Stimulated activated CD4-positive, alpha-beta T cell treated with anti-CD3 and anti-CD28 coated beads, Interleukin-1b, Interleukin-23, amount 100 ng/mL, for 1 hour (primary cell): ENCODE measurements at places on chromosomes 7 and 10.

GRCh38 chr10:37381271-37381670 lies 255.9 kb downstream of the ANKRD30A start:
- DNase-seq: no peak

DNA sequence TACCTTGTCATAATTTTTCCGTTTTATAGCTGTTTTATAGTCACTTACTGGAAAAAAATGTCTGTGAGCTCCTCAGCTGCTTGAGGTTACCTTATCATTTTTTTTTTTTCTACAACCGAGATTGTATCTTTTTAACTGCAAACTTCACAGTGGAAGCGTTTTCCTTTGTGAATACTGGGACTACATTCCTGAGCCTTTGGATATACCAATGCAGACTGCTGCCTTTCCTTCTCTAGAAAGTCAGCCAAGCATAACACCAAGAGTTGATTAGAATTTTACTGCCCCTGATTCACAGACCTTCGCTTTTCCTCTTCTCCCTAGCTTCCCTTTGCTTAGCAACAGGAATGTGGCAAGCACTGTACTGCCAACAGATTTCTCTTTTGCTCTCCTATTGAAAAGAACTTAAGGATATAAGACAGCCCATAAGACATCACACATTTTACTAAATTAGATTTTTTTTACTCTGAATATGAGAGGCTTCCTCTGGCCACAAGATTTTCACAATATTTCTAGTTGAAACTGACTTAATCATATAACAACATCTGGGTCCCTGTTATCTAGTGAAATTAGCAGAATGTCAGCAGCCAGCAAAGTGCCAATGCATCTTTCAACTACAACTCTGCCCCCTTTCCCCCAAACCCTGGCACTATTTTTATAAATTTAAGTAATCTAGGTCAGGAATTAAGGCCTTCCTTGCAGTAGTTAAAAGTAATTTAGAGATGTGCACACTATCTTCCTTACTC lies 170.6 kb downstream of the PRKG1 start:
- DNase-seq: no peak

- DNase-seq: no peak
Measured at GRCh38 chr7:101564778-101565211, 64.3 kb downstream of the MYL10 start.

GRCh38 chr10:43623351-43623750 lies 17.1 kb downstream of the ZNF485 start:
- DNase-seq: no peak

DNA sequence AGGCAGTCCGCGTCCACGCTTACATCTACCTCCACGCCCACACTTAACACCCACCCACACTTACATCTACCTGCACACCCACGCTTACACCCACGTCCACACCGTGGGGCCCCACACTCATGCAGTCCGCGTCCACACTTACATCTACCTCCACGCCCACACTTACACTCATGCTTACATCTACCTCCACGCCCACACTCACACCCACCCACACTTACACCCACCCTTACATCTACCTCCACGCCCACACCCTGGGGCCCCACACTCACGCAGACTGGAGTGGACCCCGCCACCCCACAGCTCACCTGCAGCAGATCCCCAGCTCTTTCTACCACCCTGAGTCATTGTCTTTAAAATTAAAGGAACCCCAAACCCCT lies 32.4 kb upstream of the PWWP2B start:
- no peak for DNase-seq

GRCh38 chr10:15245530-15245929 lies 77.0 kb upstream of the NMT2 start:
- no peak for DNase-seq

DNA sequence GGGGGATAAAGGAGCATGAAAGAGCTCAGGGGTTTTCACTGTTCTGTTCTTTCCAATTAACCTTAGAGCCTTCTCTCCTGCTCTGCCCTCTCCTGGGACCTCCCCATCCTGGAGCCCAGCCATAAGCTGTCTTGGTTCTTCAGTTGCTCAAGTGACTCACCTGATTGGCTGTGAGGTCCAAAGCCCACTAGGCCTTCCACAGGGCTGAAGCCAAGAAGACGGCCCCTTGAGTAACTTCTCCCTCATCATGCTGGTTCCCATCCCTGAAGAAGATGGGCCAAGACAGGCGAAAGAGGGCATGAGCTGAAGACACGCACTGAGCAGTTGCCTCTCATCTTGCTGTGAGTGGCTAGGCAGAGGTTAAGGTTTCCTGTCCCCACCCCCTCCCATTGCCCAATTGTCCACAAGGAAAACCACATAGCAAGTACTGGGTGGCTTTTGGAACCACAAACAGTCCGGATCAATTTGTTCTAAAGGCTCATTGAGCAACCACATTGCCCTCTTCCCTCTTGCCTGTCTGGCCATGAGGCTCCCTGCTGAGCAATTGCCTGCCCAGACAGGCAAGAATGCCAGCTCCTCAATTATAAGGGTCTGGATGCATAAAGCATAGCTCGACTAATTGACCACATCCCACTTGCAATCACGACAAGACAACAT lies 43.9 kb upstream of the GPAM start:
- no peak for DNase-seq

DNA sequence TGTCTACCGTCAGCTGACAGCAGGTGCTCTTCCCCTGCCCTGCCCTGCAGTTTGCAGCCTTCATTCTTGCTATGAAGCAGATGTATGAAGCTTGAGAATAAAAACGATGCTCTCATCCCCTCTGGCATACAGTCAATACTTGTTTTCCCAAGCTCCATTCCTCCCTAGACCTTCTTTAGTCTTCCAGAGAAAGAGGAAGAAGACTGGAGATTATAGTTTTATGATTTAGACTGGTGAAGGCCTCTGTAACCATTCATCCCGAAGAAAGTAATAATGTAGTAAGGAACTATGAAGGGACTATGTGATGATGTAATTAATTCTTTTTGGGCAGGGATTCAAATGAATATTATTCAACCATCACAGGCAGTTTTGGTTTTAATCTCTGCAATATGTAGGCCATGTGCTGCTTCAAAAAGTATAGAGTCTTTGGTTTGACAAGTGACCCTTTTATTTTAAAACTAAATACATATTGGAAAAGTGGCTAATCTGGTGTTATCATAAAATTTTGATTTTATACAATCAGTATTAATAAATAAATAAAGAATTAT lies 242.4 kb upstream of the KIAA1217 start:
- DNase-seq: no peak

GRCh38 chr7:30348083-30348560 lies 63.7 kb downstream of the ZNRF2 start:
- peak; percentile 11 for DNase-seq

DNA sequence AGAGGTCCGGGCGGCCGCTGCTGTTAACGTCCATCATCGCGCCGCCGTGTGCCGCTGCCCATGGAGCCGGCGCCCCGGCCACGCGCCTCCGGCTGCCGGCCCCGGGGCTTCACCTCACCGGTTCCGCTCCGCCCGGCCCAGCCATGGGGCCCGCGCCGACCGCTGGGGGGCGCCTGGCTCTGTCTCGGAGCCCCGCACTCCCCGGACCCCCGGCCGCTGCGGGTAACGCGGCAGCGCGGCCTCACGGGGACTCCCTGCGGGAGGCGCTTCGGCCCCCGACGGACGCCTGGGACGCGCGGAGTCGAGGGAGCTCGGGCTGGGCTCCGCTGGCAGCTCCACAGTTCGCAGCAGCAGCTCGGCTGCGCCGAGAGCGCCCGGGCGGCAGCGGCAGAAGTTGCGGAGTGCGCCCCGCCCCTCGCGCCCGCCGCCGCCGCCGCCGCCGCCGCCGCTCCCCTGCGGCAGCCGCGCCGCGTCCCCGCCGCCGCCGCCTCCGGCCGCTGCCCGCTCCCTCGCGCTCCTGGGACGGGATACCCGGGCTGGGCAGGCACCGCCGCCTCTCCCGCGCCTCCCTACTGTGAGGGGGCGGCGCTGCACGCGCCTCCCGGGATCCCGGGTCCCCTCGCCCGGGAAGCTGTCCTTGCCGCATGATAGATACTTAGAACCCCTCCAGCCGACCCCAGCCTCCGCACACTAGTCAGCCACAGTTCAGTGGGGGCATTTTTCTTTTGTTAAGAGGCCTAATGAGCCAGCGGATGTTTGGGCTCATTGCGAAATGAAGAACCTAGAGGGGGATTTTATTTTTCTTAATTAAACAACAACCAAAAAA lies at the start of gene HTR7:
HTR7 (minus strand) TSS at position 405 of the 826 bp plus-strand sequence; CDS start at position 37, 368 bp downstream.
- DNase-seq: peak; percentile 13

- no peak for DNase-seq
Measured at GRCh38 chr7:140676306-140676705, 3.6 kb downstream of the ADCK2 start.

- DNase-seq: no peak
Measured at GRCh38 chr10:624605-625332, 64.7 kb downstream of the DIP2C start.

DNA sequence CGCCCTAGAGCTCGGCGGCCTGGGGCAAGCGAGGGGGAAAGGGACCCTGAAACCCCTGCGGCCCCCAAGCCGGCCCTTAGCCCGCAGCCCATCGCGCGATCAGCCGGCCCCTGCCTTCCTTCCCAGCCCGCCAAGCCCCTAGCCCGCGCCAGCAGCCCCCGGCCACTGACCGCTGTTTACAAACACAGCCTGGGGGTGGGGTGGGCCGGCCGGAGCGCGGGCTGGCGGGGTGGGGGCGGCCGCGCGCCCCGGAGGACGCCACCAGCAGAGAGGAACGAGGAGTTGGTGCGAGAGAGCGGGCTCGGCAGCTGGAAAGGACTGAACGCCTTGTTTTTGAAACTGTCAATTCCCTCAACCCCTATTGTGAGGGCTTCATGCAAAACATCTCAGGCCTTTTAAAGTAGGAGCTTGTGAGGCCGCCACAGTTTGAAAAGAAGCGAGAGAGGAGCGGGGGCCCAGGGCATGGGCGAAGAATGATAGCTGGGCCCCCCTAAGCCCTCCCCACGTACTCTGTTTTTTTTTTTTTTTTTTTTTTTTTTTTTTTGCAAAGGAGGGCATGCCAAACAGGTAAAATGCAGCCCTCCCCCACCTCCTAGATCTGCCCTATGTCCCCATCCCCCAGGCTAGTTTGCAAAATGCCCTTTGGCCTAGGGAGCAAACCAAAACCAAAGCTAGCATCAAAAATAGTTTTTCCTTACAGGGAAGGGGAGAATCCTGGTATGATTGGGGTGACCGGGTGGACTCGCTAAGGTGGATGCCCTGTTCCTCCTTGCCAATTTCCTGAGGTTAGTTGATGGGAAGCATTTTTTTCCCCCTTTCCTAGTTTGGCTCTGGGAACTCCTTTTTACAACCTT lies 15.0 kb downstream of the SKIDA1 start:
- no peak for DNase-seq

DNA sequence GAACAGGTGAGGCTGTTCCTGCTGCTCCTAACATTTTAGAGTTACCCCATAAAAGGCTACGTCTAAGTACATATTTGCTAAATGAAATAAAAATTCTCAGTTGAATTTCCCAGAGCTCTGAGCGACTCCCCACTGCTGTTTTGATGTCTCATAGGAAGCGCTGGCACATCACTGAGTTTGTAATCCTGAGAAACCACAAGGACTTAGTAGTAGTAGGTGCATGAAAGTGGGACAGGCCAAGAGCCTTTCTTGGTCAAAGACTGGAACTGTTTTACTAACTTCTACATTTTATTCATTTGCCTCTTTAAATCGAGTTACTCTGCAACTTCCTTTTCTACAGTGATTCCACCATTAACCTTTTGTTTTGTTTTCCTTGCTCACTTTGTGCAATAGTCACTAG lies 85.9 kb downstream of the XPNPEP1 start:
- no peak for DNase-seq

GRCh38 chr7:93249491-93250148 lies 17.5 kb downstream of the VPS50 start:
- DNase-seq: no peak

DNA sequence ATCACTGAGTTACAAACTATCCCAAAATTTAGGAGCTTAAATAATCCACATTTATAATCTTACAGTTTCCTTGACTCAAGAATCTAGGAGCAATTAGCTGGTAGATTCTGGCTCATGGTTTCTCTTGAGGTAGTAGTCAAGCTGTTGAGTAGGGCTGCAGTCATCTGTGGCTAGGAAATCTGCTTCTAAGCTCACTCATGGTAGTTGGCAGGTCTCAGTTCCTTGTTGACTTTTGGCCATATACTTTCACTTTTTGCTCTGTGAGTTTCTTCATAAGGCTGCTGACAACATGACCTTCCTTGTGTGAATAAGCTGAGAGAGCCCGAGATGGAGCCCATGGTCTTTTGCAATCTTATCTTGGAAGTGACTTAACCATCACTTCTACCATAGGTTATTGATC lies 10.8 kb upstream of the ETV1 start:
- DNase-seq: no peak

- no peak for DNase-seq
Measured at GRCh38 chr7:31735991-31736982, 49.3 kb downstream of the PPP1R17 start.

DNA sequence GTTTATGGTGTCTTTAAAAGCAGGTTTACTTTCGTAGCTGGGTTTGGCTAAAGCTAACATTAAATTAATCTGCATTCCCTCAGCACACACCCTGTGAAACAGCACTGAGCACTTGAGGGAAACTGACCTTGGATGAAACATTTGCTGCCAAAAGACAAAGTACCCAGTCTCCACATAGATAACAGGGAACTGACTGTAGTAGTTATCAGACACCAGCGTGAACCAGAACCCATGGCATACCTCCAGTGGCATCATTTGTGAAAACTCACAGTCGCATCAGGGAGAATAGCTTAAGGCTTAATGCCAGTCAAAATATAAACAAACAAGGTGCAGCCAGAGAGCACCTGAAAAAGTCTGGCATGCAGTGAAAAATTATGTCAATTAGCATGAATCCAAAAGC lies 357.8 kb upstream of the C7orf33 start:
- no peak for DNase-seq

DNA sequence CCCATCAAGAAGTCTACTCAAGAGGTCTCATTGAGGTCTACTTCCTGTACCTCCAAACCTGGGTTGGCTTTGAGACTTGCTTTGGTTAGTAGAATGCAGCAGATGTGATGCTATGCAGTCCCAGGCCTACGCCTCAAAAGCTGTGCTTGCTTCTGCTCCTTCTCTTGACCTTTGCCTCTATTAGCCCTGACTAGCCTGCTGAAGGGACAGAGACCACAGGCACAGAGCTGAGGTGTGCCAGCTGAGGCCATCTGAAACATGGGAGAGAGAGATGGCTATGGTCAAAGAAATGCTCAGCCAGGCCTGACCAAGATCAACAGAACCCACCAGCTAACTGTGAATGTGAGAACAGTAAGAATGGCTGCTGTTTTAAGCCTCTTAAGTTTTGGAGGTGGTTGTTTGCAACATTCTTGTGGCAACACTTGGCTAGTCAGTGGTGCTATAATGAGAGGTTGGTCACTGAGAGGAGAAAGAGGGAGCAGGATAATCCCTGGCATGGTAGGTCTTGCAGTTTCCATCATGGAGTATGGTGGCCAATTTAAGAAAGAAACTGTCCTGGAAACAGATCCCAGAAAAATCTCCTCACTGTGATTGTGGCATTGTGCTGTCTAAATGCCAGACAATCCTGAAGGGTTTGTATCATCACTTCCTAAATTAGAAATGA lies 176.1 kb upstream of the PHYHIPL start:
- DNase-seq: no peak
